ENCODE measurements at places on chromosomes 2 and 18.

DNA sequence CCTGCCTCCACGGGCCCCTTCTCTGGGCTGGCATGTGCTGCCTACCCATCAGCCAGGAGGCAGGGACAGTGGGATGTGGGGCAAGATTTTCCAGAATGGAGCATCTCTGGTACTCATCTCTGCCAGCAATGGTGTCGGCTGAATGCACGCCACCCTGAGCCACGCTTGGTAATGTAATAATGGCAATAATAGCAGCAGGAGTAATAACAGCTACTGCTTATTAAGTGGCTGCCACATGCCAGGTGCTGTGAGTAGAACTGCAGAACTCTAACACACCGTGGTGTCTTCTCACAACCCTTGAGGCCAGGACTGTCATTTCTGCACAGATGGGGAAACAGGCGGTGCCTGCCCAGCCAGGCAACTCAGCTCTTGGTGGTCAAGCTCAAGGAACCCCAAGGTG is 113.6 kb downstream of the CELF4 start:
- no peak for DNase-seq

DNA sequence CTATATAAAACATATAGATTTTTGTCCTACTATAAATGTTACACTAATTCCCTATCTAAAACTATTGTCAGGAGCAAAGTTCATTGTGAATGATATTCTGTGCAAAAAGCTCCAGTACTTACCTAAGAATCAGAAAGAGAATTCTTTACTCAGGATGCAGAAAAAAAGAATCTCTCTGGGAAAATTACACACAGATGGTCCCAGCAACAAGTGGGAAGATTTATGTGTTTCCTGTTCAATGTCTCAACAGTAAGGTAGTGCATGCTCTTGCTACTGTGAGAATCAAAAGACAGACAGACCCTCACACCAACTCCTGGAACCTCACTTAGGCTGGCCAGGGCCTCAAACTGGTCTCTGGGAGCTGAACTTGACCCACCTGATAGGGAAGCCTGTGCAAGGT is 11.2 kb upstream of the NAPG start:
- no peak for DNase-seq

DNA sequence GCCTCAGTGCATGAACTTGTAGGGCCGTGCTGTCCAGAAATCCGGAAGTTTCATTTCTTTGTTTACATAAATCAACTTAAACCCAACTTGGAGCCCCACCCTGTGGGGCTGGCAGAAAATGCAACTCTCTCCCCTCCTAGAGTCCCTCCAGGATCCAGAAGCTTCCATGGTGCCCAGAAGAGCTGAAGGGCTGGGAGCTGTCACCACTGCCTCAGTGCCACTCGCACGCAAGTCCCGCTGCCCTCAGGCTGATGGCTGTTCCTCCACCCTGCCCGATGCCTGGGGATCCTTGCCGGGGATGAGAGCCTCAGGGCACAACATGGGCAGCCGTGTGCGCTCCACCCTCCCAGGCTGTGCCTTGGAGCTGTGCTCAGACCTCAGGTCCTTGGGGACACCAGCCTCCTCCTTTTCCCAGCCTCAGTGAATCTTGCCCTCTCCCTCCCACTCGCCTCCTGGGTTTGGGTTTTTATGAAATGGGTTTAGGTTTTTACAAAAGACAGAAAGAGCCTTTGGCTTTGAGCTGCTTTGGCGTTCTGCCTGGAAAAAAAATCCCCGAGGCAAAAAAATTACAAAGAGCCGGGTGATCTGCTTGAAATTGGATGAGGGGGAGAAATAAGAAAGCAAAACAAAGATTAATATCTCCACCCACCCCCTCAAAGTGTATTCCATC is 155.2 kb downstream of the TWIST2 start:
- DNase-seq, result no peak

DNA sequence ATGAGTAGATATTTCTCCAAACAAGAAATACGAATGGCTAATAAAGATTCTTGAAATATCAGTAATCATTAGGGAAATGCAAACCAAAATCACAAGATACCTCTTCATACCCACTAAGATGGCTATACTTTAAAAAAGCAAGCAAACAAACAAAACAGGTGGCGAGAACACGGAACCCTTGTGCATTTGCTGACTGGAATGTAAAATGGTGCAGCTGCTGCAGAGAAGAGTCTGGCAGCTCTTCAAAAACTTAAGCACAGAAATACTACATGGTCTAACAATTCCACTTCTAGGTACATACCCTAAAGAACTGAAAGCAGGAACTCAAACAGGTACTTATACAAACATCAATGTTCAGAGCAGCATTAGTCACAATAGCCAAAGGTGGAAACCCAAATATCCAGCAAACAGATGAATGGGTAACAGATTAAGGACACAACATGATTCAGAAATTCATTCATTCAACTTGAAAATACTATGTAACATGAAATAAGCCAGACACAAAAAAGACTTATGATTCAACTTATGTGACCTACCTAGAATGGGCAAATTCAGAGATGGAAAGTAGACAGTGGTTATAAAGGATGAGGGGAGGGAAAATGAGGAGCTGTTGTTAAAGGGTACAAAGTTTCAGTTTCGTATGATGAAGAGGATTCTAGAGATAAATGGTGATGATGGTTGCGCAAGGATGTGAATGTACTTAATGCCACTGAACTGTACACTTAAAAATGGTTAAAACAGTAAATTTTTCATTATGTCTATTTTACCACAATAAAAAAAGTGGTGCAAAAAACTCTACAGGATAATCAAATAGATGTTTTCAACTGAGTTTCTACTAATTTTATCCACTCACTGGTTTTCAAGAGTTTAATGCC is 26.9 kb upstream of the GPR75 start:
- peak; percentile 34 for DNase-seq

DNA sequence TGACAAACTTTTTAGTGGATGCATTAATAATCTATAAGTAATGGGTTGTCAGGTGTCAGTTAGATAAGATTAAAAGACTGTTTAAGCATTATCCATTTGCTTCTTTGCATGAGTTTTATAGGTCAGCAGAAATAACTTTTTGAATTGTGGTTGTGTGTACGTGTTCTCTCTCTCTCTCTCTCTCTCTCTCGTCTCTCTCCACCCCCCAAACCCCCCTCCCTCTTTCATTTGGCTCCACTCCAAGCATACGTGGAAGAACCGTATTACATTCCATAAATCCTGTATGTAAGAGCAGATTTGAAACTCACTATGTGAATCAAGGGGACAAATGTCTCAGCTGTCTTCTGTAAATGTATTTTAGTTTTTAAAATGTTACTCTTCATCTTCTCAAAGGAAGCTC is 120.2 kb downstream of the MEIS1 start:
- DNase-seq, result no peak

DNA sequence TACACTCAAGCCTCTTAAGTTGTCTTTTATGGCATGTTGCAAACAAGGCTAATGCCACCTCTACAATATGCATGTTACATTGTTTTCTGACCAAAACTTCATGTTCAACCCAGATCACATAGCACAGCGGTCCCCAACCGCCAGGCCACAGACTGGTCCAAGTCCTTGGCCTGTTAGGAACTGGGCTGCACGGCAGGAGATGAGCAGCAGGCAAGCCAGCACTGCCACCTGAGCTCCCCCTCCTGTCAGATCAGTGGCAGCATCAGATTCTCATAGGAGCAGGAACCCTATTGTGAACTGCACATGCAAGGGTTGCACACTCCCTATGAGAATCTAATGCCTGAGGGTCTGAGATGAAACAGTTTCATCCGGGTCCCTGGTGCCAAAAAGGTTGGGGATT is 324.8 kb upstream of the CHAC2 start:
- peak; percentile 2 for DNase-seq

DNA sequence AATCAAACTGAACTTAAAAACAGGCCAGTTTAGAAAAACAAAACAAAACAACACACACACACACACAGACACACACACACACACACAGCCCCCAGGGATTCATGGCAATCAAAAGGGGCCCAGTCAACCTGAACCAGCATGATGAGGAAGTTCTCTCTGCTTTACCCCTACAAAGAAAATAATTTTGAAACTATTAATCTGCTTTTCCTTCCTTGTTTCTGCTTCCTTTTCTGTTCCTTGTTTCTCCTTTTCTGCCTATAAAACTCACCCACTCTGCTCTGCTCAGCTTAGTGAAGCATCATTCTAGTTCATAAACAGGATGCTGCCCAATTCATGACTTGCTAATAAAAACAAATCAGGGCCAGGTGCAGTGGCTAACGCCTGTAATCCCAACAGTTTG is 203.1 kb downstream of the RAB3GAP1 start:
- no peak for DNase-seq

- no peak for DNase-seq
These were observed 567 bp downstream of the TMEM200C start for GRCh38 chr18:5894611-5895298.

DNA sequence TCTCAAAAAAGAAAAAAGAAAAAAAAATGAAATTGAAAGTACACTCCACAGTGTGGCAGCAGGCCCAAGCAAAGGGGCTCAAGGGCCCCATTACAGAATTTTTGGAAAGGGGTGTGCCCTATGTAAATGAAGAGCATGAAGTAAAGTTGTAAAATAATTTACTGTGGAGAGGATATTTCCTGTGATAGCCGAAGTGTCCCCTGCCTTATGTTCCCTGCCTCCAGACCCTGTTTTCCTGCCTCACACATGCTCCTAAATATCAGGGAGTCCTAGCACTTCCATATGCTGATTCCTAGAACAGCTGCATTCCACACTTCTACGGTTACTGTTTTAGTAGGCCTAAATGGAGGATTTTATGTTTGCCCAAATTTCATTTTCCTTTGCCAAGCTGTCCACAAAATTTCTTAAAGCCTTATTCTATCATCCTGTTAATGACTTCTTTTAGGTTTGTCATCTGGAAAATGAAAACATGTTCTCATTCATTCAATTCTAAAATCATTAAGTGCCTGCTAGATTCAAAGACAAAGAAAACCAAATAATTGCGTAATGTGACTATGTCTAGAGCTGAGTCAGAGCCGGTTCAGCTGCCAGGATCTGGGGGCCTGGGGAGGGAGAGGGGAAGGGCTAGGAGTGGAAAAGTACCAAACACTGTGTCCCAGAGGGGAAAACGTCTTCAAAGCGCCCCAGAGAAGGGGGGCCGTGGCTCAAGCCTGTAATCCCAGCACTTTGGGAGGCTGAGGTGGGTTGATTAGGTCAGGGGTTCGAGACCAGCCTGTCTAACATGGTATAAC is 25.9 kb upstream of the IMPA2 start:
- peak; percentile 19 for DNase-seq

DNA sequence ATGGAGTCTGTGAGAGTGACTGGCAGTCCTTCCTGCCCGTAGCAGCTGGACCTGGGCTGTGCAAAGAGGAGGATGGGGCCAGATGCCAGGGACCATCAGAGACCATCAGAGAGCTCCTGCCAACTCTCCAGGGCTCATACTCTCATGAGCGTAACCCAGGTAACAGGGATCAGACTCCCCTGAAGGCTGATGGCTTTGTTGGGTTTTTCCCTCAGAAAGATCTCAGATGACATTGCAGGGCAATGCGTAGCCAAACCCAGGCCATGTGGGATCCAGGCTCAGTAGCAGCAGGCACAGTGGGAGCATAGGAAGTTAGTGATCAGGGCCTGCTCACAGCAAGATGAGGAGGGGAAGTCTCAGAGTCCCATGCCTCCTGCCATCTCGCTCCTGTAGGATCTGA is 218.0 kb downstream of the LOXHD1 start:
- DNase-seq, result no peak

DNA sequence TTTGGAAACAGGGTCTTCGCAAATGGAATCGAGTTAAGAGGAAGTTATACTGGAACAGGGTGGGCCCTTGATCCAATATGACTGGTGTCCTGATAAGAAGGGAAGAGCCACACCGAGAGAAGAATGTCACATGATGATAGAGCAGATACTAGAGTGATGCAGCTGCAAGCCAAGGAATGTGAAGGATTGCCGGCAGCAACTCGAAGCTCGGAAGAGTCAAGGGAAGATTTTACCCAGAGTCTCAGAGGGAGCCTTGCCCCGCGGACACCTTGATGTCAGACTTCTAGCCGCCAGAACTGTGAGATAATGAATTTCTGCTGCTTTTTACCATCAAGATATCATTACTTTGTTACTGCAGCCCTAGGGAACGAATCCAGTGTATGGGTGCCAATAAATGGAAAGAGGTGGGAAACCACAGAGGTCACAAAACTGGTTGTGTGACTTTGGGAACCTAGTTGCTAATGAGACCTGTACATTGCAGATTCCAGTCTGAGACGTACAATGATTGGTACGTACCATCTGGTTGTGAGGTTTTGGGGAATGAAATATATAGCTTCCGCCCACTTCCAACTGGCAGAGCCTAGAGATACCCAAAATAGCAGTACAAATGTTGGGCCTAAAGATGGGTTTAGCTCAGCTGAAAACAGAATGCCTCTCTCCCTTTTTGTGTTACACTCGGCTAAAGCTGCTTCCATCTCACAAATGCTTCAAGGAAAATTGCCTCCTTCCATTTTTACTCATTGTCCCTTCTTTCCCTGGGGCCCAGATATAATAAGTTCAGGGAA is 28.6 kb upstream of the VWA3B start:
- no peak for DNase-seq

GRCh38 chr2:240060977-240061591 is 7.8 kb upstream of the OR6B3 start:
- DNase-seq, result peak; percentile 55

GRCh38 chr2:135926605-135927004 is 50.4 kb upstream of the MCM6 start:
- no peak for DNase-seq

DNA sequence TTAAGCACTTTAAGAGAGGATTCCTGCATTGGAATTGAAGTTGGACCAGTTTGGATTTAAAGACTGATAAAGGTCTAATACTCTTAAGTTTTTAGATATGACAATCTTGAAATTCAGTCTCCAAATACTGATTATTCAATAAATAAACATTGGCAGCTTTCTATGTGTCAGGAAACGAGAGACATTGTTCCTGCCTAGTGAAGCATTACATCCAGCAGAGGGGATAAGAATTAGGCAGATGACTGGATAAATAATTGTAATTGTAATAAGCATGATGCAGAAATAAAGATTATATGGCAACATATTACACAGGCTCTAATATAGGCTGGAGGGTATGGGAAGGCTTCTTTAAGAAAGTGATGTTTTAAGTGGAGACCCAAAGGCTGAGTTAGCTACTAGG is 226.5 kb upstream of the MMADHC start:
- DNase-seq, result no peak

Data from activated CD4-positive, alpha-beta T cell treated with anti-CD3 and anti-CD28 coated beads, Interleukin-2, Interleukin-6, amounts not matched to agents 100 ng/mL and 50 ng/mL, durations not matched to agents 16 hours and 8 hours (primary cell).